Ascending aorta (tissue), 2 donors: ENCODE measurements at places on chromosomes 13 and 19. TPM values are rescaled to one million over a fixed set of nuclear protein-coding genes. Genes with fewer than 3 reads are reported as not detected.

KCNRG gene
- total RNA-seq, result 3.3 TPM

PGLYRP1 gene
- total RNA-seq, result not detected

CEACAM3 gene
- not detected for total RNA-seq

SLC5A5 gene
- not detected for total RNA-seq

- no peak for DNase-seq
Measured at GRCh38 chr19:2699413-2700140, 2.9 kb downstream of the GNG7 start.

DNA sequence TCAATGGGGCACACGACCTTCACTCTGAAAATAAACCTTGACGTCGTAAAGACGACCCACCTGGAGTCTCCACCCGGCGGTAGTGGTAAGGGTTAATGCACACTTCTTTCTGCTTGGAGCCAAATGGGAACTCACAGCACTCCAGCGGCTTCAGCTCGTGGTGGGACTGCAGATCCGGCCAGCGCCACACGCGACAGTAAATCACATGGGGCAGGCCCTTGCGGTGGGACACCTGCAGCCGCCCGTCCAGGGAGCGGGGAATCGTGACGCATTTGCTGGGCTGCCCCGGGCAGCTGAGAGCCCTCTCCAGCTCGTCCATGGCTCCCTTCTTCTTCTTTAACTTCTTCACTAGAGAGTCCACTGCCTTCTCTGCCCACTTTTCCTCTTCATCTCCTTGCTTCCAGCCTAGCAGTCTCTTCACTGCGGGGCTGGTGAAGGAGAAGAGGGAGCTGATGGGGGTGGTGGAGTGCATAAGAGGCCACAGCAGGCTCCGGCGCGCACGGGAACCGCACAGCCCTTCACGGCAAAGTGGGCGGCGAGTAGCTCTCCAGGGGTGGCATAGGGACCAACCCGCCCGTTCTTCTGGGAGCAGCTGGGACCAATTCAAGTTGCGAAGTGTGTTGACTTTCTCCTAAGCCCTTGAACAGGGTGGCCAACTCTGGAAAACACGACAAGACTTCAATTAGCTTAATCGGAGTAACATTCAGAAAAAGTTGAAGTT lies 40.7 kb downstream of the SMAD9 start:
- no peak for DNase-seq

GRCh38 chr13:38707460-38707859 lies 20.6 kb downstream of the FREM2 start:
- no peak for DNase-seq

GRCh38 chr19:35760711-35761349 lies 2.9 kb downstream of the PROSER3 start:
- DNase-seq, result no peak
